Stimulated activated CD8-positive, alpha-beta memory T cell treated with anti-CD3 and anti-CD28 coated beads, Interleukin-7, amount 100 ng/mL, for 1 hour (primary cell): ENCODE measurements at places on chromosomes 1 and 21.

DNA sequence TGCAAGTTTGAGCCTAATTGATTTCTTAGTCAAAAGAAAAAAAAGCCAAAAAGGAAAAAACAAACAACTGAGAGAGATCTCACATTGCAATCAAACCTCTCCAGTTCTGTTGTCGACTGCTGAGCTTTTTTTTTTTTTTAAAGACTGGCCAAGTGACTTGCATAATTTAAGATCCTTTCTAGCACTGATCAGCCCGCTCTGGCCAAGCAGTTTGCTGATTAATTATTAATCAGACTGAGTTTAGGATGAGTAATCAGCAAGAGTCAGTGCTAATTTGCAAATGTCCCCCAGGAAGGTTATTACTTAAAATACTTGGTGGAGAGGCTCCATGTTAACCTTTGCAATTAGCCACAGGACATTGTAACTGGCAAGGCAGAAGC is 39.3 kb downstream of the HMGB4 start:
- DNase-seq: no peak

- no peak for DNase-seq
Measured at GRCh38 chr1:101338714-101339430, 102.1 kb downstream of the S1PR1 start.

- no peak for DNase-seq
Measured at GRCh38 chr1:81484284-81484683, 316.4 kb upstream of the ADGRL2 start.

DNA sequence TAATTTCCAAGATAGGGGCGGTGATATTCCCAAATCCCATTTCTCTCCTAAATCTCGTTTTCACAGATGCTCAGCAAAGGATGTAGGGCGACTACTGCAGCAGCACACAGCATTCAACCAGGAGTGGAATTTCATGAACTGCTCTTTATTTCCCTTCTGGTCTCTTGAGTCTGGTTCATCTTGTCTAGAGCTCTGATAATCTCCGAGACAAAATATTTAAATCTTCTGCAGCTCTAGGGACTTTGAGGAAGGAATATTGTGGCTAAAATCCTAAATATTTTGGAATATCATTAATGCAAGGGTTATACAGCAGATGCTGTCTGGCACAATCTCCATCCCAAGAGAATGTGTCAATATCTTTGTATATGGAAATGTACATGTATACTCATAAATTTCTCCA is 45.4 kb downstream of the KIF26B start:
- DNase-seq: no peak
